ENCODE measurements at places on chromosomes 7 and 10.
A peak's percentile ranks its signal among the peaks of the same experiment; 100 is the strongest.

- no peak for DNase-seq
These were observed 84.0 kb downstream of the ODAD2 start for GRCh38 chr10:27914888-27915287.

- no peak for DNase-seq
These were observed 82.0 kb downstream of the MICALL2 start for GRCh38 chr7:1377111-1377909.

- no peak for DNase-seq
These were observed 31.0 kb downstream of the GPR141 start for GRCh38 chr7:37714606-37715005.

DNA sequence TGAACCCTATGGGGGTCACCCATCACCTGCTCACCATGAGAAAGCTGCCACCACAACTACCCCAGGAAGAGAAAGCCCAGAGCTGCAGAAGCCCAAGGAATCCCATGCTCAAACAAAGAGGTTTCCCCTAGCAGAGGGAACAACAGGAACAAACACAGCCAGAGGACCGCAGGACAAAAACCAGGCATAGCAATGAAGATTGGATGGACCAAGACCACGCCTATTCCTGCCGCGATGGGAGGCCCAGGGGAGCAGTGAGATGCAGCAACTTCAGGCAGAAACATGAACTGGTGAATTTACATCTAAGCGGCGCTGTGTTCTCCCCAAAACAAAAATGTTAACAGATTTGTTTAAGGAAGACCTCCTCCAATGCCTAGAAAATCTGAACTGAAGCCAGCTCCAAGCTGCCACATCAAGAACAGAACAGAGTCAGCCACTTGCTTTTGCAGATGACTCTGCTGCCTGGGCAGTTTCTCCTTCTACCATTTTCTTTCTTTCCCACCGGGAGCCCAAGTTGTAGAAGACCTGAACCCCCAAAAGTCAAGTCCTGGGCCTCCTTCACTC, 134.2 kb upstream of the NEBL start:
- no peak for DNase-seq

DNA sequence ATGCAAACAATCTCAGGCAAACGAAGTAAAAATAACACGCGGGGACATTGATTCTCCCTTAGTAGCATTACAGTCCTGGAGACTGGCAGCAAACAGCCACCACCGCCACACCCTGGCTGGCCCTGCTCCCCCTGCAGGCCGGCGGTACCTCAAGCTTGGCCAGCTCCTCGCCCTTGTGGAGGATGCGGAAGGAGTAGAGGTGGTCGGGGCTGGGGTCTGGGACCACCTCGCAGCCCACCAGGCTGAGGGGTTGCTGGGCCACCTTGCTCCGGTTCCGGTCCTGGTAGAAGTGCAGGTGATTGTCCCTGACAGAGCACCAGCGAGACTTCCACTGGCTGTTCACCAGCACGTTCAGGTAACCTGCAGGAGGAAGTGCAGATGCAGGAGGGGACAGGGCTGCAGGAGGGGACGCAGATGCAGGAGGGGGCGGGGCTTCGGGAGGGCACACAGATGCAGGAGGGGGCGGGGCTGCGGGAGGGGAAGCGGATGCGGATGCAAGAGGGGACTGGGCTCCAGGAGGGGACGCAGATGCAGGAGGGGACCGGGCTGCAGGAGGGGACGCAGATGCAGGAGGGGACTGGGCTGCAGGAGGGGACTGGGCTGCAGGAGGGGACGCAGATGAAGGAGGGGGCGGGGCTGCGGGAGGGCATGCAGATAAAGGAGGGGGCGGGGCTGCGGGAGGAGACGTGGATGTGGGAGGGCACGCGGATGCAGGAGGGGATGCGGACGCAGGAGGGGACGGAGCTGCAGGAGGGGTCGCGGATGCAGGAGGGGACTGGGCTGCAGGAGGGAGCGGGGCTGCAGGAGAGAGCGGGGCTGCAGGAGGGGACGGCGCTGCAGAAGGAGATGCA, 65.7 kb downstream of the VWA2 start:
- DNase-seq = peak; percentile 31

GRCh38 chr10:132585732-132586722, 48.4 kb downstream of the INPP5A start:
- no peak for DNase-seq

- DNase-seq = no peak
These were observed 1.8 kb upstream of the FGF8 start for GRCh38 chr10:101777619-101778145.

DNA sequence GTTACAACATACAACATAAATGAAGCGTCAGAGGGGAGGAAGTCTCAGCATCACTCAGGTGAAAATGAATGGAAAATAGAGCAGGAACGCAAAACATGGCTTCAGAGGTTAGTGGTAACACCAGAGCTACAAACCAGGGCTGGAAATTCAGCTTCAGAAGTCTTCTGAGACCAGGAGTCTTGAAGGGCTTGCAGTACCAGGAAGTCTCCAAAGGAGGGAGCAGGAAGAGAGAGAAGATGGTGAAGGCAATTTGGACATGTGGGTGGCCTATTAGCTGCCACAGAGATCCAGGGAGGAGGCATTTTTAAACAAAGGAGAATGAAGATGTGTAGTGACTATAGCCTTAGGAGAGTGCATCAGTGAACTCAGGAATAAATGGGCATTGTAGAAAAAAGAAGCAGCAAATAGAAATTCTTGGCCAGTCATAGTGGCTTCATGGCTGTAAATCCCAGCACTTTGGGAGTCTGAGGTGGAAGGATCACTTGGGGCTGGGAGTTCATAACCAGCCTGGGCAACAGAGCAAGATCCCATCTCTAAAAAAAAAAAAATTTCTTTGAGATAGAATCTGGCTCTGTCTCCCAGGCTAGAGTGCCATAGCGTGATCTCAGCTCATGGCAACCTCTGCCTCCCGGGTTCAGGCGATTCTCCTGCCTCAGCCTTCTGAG, 9.3 kb upstream of the TET1 start:
- DNase-seq = peak; percentile 11

GRCh38 chr10:124033887-124034218, 59.5 kb downstream of the CHST15 start:
- no peak for DNase-seq

GRCh38 chr10:96826438-96826837, 5.7 kb upstream of the LCOR start:
- DNase-seq = no peak

DNA sequence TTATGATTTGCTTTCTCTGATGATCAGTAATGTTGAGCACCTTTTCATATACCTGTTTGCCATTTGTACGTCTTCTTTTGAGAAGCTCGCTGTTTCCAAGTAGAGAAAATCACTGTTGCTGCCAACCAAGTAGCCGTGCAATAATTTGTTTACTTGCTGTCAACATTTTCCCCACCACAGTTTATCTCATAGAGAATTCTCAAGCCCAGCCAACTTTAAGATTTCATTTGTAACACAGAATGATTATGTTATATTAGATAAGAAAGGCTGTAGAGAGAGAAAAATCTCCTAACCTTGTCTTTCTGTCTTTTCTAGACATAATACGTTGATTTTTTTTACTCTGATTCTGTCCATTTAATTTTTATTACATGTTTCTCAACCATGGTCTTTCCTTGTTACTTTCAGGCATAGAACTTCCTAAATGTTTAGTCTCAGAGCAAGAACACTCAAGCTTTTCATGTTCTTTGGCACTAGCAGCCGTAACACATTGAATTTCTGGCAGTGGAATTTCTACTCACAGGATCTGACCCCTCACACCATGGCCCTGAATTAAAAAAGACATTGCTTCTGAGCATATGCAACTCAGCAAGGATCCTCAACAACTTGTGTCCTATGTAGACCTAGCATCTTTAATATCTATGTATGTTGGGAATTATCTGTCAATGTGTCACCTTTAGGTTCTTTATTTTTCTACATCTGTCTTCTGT, 23.1 kb downstream of the RPA3 start:
- DNase-seq = no peak

- DNase-seq = no peak
These were observed 114.0 kb downstream of the PDGFA start for GRCh38 chr7:405489-406211.

DNA sequence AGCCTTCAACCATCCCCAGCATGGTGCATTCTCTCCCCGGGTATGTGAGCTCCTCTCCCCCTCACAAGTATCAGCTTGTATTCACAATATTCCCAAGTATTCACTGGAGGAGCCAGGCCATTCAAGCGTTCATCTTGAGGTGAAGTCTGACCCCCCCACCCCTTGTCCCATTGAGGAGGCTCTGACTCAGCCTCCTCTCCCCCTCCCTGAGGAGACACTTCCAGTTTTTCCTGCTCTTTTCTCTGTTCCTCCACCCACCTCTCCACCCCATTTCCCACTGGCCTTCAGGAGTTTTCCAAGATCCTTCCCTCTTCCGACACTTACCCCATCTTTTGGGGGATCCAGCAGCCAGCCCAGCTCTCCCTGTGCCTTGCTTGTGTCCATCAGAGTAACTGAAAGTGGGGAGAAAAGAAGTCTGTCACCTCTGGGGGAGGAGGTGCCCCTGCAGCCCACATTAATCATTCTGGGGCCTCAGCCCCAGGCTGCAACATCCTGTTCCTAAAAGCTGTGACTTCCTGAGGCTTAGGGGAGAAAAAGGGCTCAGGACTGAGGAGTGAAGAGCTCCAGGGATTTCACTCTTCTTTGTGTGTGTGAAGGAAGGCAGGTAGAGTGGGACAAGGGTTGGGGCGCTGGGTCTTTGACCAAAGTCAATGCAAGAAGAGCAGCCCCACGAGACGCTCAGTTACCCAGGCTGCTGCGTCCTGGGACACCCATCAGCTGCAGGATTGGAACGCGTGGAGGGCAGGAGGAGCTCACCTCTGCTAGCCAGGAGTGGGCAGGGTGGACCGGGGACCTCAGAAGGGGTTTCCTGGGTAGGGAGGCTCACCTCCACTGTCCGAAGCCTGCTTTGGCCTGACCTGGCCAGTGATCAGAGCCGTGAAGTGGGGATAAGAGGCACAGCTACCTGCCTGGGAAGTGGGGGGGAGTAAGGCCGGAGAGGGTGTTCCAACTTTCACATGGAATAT, 1.1 kb downstream of the EPHA1 start:
- DNase-seq = no peak

- peak; percentile 35 for DNase-seq
These were observed 16.9 kb downstream of the TSPAN14 start for GRCh38 chr10:80471001-80471400.

GRCh38 chr10:120221873-120222485, 235.0 kb upstream of the PLPP4 start:
- DNase-seq = no peak

DNA sequence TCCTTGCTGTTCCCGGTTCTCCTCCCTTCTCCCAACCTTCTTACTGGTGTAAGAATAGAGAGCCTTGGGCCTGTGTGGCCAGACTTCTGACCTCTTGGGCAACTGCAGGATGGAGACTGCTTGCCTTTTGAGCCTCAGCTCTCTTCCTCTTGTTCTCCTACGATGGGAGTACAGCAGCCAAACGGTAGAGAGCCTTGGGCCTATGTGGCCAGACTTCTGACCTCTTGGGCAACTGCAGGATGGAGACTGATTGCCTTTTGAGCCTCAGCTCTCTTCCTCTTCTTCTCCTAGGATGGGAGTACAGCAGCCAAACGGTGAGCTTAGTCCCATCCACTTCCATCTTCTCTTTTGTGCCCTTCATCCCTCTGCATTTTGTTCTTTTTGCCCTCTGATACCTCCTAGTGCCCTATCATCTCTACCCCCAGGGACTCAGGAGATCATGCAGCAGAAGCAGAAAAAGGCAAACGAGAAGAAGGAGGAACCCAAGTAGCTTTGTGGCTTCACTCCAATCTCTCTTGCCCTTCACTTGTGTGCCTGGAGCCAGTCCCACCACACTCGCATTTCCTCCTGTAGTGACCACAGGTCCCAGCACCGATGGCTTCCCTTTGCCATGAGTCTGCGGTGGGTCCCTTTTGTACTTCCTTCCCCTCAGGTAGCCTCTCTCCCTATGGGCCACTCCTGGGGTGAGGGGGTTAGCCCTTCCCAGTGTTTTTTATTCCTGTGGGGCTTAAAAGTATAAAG, 15.3 kb downstream of the SLC25A13 start:
- DNase-seq = no peak

Measured in DMS79 treated with DMSO at 0.1 percent for 48 hours (cell line).